ENCODE measurements at places on chromosomes 2 and 18.
A peak's percentile ranks its signal among the peaks of the same experiment; 100 is the strongest.

GRCh38 chr2:199309973-199310372 is 147.8 kb downstream of the SATB2 start:
- no peak for DNase-seq

GRCh38 chr2:241895712-241896641 is 26.4 kb downstream of the RTP5 start:
- no peak for DNase-seq

- peak; percentile 10 for DNase-seq
Observed at GRCh38 chr18:80147037-80147417, 38.0 kb downstream of the ADNP2 start.

DNA sequence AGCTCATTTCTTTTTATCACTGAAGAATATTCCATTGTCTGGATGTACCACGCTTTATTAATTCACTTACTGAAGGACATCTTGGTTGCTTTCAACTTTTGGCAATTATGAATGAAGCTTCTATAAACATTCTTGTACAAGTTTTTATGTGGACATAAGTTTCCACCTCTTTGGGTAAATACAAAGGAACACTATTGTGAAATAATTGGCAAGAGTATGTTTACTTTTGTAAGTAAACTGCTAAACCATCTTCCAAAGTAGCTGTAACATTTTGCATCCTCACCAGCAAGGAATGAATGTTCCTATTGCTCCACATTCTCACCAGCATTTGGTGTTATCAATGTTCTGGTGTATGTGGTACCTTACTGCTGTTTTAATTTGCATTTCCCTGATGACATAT is 15.8 kb upstream of the VWC2L start:
- DNase-seq: peak; percentile 34

DNA sequence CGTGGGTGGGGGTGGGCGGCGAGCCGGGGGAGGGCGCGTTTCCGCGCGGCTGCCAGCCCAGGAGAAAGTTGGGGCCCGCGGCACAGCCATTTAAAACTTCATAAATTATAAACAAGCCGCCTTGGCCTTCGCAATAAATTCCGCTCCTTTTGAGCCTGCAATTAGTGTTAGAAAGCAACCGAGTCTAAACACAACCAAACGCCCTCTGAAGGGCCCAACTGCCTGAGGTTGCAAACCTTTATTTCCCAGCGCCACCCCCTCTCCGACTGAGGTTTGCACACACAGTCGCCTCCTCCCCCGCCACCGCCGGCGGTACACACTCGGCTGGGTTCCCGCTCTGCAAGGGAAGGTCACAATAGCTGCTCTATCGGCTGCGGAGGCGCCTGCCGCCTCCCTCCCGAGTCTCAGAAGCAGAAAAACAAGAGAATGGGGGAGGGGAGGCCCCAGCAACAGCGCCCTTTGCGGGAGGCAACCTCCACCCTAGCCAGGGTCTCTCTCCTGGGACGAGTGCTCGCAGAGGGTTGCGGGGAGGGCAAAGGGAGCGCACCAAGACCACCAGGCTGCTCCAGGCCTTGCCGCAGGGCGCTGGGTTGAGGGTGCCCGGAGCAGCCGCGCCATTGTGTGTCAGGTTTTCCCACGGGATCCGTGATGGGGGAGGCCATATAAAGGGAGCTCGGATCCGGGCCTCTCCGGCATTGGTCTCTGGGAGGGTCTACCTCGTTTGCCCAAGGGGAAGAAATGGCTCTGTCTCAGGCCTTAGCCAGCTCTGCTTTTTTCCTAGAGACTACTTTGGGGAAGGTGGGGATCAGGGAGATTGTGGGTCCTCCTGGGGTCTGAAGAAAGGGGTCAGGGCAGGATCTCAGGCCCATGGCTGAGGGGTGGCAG is 13.4 kb upstream of the HOXD1 start:
- no peak for DNase-seq

DNA sequence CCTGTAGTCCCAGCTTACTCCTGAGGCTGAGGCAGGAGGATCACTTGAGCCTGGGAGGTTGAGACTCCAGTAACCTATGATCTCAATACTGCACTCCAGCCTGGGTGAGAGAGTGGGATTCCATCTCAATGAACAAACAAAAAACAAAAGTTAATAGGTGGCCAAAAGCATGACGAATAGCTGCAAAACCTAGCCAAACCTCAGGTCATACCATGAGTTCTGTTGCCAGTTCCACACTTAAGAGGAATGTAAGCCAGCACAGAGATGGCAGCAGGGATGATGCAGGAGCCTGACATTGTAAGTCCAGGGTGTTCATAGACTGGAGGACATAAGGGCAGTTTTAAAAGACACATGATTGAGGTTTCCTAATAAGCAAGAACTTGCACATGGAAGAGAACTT is 55.3 kb upstream of the RMDN2 start:
- DNase-seq: no peak

DNA sequence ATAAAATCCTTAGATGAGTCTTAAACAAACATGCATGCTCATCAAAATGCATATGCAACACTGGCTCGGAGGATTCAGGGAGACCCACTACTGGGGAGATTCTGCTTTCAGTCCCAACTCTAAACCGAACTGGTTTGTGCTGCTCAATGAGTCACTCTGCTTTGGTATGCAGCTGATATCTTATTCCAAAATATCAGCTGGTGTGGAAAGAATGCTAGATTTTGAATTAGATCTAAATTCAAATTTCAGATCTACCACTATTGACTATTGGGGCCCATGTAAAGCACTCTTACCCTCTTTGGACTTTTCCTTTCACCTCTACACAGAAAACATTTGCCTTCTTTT is 39.2 kb upstream of the TTN start:
- no peak for DNase-seq

DNA sequence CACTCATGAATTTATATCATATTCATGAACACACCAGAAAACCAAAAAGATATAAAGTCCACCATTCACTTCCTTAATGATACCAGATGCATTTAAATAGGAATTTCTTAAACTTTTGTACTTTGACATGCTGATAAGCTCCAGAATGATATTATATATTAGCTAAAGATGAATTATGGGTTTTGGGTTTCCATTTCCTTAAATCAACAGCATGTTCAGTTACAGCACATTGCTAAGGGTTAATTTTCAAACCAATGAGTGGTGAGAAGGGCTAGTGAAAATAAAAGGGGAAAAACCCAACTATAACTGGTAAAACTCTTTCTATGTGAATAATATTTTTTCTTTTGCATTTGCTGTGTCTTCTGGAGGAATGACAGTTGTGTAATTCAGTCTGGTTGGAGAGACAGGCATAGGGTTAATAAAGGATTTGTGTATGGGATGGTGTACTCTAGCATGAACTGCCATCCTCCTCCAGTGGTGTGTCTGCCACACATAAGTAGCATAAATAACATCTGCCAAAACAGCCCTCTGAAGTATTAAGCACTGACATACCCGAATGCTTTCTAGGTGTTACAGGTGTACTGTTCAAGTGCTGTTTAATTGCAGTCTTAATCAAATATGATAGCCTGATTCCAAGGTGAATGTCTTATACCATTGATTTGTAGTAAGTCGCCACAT is 19.3 kb upstream of the CPS1 start:
- DNase-seq: no peak

- peak; percentile 65 for DNase-seq
Observed at GRCh38 chr2:137117385-137117784, 352.0 kb downstream of the THSD7B start.

DNA sequence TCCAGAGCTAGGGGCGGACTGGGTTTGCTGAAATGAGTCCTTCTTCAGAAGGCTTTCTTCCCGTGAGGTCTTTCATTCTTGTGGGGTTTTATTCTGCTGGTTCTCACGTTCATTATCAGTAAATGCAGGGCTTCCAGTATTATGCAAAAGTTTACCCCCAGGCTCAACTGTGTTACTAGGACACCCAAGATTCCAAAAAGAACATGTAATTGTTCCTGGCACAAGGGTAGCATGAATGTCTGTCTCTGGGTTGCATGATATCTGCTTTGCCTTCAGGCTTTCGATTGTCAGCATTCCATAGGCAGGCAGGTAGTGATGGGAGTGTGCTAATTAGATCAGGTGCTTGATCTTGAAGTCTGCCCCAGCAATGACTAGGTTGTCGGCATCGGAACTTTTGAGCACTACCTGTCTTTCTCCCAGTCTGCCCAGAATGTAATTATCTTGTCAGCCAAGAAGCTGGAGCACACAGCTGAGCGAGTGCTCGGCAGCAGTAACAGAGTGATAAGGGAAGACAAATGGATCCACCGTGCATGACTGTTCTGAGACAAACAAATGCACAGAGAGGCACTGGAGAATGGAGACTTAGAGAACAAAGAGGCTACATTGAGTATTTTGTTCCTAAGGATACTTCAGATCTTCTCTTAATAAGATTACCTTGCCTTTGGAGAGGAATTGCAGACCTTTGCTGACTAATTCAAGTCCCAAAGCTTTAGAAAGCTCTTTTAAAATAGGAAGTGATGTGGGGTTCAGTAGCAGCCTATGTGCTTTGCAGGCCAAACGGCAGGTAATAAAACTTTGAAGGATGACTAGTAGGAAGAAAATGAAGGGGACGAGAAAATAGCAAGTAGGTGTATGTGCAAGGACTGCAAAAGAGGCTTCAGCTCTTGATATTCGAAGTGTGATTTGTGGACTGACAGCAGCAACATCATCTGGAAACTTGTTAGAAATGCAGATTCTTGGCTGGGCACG is 41.9 kb downstream of the ITGB6 start:
- DNase-seq: no peak

DNA sequence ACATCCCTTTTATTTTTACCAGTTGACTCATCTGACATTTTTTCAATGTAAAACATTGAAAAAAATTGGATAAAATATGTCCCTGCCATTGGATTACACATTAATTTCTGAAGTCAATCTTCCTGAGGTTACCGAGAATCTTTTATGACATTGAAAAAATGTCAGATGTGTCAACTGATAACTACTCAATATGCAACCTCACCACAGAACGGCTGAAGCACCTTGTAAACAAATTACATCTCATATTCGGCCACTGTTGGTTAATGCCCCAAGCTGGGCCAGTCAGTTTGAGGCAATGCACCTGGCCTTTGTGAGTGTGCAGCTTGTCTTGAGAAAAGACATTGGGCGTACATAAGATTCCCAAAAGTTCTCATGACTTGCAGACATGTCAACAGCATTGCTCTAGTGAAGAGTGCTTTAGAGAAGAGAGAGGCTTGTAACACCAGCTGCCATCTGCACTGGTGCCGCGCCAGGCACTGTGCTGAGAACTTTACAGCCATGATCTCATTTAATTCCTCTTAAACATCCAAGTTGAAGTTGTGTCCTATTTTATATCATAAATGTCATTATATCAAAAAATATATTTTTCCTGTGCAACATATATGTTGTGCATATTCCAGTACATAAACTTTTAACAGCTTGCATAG is 112.7 kb upstream of the SLC35G4 start:
- DNase-seq: no peak

- no peak for DNase-seq
Observed at GRCh38 chr2:18754286-18754685, 164.9 kb upstream of the NT5C1B start.

DNA sequence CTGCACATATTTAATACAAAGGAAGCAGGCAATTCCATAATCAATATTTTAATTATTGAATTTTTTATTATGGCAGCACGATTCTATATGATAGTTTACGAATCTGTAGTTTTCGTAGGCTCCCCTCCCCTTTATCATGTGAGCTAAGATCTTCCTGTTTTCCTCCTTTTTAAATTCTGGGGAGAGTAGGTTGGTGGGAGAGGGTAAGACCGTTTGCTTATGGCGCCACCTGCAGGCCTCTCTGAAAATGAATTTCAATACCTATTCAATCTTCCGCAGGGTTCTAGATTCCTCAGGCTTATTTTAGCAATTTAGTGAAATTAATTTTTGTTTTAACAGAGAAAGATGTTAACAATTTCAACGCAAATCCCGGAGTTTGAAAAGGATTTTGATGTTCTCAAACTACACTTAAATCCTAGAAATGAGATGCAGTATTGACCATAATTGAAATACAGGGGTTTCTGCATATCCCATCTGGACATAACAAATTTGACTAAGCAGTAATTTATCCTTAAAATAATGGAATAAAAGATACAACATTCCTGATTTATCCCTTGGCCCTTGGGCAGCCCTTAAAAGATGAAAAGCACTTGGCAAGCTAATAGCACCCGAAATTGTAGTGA is 12.8 kb upstream of the GBX2 start:
- DNase-seq: peak; percentile 70

GRCh38 chr2:207937253-207937652 is 88.1 kb downstream of the PLEKHM3 start:
- DNase-seq: no peak
